ENCODE measurements at places on chromosomes 2 and 18. TPM values are rescaled to one million over a fixed set of nuclear protein-coding genes. Genes with fewer than 3 reads are reported as not detected.

DNA sequence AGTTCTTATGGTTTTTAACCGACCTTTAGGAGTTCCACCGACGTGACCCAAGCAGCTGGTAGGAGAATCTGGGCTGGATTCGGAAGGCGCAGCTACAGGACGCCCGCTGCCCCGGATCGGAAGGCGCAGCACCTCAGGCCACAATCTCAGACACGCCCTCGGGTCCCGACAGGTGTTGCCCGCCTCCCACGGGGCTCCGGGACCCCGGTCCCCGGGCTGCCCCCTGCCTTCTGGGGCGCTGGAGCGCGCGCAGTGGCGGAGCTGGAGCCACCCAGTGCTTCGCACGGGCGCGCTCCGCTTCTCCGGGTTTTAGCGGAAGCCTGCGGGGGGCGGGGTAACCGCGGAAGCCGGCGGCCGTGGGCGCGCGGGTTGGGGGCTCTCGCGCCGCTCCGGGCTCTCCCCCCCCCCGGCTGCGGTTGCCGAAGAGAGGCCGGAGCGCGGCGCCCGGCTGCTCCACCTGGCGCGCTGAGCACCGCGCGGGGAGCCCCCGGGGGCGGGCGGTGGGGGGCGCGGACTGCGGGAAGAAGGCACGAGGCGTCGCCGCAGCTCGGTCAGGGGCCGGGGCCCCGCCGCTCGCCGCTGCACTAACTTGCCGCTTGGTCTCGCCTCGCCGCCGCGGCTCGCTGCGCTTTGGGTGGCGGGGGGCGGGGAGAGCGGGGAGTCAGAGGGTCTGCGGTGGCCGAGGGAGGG is 718.8 kb downstream of the DPP10 start:
- peak; percentile 71 for DNase-seq

DNA sequence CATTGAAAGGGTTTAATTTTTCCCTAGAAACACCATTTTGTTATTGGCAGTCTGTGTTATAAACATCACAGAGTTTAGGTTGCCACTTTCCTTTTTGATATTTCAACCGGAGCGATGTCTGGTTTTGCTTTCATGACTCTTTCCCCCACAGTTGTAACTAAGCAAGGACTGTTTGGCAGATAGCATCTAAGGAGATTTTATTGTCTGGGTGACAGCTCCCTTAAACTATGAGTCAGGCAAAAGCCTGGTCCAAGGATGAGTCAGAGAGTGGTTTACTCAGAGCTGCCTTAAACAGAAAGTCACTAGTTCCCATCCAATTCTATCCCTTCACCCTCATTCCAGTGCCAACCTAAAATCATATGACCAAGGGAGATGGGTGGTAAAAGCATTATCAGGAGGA is 341.6 kb upstream of the VWC2L start:
- peak; percentile 90 for DNase-seq

- DNase-seq = no peak
Measured at GRCh38 chr2:16578081-16578480, 87.6 kb downstream of the CYRIA start.

DNA sequence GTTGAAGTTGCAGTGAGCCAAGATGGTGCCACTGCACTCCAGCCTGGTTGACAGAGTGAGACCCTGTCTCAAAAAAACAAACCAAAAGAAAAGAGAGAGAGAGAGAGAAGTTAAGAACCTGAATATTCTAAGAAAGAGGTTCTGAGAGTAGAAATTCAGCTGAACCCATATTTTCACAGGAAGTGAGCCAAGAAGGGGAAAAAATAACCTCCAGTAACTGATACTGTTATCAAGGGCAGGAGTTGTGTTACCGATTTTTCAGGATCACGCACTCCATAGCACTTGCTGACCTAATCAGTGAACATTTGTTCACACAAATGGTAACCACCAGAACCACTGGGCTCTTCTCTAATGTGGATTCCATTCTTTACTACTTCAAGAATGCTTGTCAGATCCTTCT is 39.1 kb upstream of the BZW1 start:
- no peak for DNase-seq

- DNase-seq = no peak
Measured at GRCh38 chr2:9966491-9967022, 15.1 kb downstream of the GRHL1 start.

GRCh38 chr2:64396551-64396950 is 57.4 kb upstream of the LGALSL start:
- DNase-seq = no peak

GRCh38 chr2:128949360-128949759 is 630.7 kb upstream of the HS6ST1 start:
- DNase-seq = no peak

- DNase-seq = peak; percentile 56
Measured at GRCh38 chr2:79630060-79630459, 117.2 kb downstream of the CTNNA2 start.

GRCh38 chr2:182784777-182785176 is 68.7 kb downstream of the DNAJC10 start:
- DNase-seq = peak; percentile 27

- DNase-seq = no peak
Measured at GRCh38 chr2:213259266-213259665, 25.0 kb upstream of the SPAG16 start.

GRCh38 chr2:162182395-162182794 is 30.3 kb upstream of the GCG start:
- DNase-seq = no peak

DNA sequence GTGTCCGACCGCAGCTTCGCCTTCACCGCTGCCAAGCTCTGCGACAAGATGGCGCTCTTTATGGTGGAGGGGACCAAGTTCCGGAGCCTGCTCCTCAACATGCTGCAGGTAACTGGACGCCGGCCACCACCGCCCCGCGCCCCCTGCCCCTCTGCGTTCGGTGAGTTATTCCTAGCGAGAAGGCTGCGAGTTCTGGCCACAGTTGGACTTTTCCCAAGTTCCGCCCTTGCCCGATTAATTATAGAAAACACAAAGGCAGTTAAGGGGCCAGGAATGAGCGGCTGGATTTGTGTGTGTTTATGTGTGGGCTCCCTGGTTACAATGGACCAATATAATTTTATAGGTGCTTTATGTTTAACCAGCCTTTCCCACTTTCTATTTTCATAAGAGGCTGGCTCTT is 189.2 kb downstream of the SMAD7 start:
- DNase-seq = no peak

DNA sequence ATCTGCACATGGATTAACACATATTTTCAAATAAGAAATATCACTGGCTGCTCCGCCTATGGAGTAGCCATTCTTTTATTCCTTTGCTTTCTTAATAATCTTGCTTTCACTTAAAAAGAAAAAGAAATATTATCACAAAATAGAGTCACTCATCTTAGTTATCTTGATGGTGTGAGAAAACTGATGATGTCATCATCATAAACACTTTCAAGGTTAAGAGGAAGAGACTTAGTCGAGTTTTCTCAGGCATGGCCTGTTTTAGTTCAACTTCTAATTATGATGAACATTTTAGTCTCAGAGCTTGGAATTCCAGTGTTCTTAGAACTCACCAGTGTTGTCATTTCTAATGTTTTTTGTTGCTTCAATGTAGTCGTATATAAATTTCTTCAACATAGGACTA is 506.1 kb downstream of the PTPRM start:
- DNase-seq = no peak

- no peak for DNase-seq
Measured at GRCh38 chr2:37809525-37809924, 115.6 kb upstream of the RMDN2 start.

DNA sequence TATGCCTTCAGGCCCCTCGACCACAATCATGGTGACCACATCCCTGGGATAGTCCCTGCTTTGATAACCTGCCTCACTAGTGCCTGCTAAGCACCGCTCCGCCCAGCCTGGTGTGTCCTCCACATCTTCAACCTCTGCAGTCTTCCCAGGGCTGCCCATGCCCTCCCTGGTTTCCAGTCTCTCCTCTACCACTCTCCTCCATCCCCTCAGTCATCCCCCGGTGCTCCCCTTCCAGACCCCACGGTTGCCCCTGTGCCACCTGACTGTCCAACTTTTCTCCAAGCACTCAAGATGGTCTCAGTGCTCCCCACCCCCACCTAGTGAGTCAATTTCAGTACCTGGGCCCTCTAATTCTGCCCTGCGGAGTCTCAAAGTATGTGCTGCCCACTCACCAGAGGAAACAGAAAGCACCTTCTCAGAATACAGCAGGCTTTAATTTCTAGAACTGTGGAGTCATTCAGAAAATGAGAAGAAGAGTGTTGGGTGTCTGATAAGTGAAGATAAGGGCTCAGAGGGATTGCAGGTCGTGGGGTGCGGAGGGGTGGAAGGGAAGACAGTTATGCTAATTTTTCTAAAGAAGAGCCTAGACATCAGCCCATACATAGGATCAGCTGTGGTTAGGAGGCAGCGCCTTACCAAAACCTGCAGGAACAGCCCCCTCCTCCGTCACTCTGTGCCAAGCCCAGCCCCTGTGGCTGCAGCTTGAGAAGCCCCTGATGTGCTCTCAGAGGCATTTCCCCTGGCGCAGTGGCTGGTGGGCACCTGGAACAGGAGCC is 53.6 kb upstream of the CAB39 start:
- DNase-seq = no peak

DNA sequence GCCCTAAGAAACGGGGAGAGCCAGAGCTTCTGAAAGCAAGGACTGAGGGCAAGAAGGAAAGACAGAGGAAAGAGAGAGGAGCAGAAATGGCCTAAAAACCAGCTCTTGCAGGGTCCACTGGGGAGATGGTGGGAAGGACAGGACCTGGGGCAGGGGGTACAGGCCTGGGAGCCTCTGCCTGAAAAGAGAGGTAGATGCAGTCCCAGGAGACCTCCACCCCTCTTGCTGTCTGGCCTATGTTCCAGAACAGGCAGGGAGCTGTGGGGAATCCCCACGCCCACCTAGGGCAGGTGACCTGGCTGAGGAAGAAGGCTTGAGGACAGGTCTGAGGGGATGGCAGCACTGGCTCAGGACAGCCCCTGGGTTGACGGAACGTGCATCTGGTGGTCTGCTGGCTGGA is 4.6 kb downstream of the CAPN13 start:
- DNase-seq = no peak

DNA sequence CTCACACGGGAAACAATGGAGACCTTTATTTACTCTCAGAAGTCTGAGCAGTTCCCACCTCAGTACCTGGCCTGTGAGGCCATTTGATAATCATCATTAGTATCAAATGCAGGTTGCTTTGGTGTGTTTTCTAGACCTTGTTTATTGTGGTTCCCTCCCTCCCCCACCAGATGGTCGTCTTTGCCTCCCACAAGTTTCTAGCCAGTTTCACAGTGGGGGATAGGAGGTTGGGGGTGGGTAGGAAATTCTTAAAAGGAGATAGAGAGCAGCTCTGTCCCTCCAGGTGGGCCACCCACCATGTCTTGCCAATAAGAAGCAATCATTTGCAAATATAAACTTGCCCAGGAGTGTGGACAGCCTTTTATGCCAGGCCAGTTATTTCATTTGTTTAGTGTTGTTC is 31.3 kb downstream of the SETBP1 start:
- no peak for DNase-seq

DNA sequence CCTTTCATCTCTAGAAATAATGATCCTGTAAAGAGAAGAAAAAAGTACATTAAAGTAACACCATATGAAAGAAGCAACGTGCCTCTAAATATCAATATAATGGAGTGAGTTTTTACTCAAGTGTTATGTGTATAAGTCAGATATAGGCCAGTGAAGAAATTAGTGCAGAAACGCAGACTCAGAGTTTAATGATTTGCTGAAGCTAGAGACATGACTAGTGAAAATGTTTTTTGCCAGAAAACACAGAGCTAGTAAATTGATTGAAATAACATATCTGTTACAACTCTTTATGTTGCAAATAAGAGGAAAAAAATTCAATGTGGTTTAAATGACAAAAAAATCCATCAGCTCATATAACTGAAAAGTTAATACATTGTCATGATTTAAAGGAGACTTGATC is 217.2 kb upstream of the NXPH2 start:
- no peak for DNase-seq

DNA sequence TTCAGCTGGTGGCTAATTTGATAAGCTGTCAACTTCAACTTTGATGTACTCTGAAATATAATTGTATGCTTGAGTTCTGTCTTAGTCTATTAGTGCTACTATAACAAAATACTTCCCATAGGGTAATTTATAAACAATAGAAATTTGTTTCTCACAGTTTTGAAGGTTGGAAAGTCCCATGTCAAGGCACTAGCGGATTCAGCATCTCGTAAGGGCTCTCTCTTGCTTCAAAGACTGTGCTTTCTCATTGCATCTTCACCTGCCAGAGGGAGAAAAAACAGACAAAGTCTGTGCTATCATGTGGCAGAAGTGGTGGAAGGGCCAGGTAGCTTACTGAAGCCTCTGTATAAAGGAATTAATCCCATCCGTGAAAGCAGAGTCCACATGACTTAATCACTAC is 409.2 kb downstream of the CDH7 start:
- DNase-seq = no peak

- no peak for DNase-seq
Measured at GRCh38 chr2:168738062-168738461, 64.4 kb upstream of the NOSTRIN start.

- DNase-seq = no peak
Measured at GRCh38 chr18:80103231-80103630, 5.8 kb upstream of the ADNP2 start.

DNA sequence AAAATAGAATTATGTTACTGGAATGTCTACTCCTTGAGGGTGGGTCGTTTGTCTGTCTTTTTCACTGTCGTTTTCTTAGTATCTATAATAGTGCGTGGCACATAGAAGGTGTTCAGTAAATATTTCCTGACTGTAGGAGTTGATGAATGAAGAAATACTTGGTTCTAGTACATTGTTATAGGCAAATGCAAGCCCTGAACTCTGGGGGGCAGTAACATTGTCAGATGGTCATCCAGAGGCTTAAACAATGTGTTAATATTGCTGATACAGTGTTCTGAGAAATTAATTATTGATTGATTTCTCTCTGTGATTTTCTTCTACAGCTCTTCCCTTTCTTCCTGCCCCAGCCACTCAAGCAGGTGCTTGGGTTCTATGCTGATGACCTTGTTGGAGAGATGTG is 24.4 kb upstream of the THOC1 start:
- no peak for DNase-seq

DNA sequence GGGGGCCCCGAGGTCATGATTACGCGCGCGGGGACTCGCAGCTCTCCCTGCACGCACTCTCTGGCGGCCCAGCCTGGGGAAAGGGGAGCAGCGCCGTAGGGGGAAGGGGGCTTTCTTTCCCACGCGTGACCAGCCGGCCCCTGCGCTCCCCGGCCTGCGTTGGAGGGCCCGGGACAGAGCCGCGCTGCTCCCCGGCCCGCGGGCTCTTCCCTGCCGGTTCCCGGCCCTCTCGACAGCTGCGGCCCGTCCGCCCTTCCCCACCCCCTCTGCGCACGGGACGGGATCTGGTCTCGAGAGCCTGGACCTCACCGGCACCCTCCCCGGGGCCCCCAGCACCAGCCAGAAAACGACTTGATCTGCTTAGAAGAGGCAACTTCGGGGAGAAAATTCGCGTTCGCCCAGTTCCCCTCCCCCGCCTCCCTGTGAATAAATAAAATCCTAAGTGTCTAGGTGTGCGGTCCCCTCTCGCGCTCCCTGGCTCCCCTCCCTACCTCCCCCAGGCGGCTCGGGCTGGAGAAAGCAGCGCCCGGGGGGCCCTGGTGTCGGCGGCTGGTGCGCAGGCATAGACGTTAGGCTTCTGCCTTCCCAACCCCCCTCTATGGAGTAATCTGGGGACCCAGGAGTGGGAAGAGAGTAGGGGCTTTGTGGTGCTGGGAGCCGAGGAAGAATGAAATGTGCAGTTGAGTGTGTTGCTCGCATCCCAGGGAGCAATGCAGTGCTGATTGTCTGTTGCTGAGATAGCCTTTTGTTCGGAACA is 803 bp upstream of the FIGN start:
- peak; percentile 81 for DNase-seq

The AMER3 gene
- not detected for total RNA-seq

The RPRM gene
- not detected for total RNA-seq

The RAB27B gene
- total RNA-seq = 0.49 TPM

The HRH4 gene
- total RNA-seq = not detected

The ERFE gene
- total RNA-seq = 39.5 TPM

The MTLN gene
- 109 TPM for total RNA-seq

The LRP2 gene
- total RNA-seq = not detected

The ERMN gene
- total RNA-seq = not detected
